ENCODE measurements at places on chromosomes 16 and 17. TPM values are rescaled to one million over a fixed set of nuclear protein-coding genes. Genes with fewer than 3 reads are reported as not detected.

Gene KRT33B
- total RNA-seq = not detected

Gene RECQL5
- total RNA-seq = 13.3 TPM

Gene EFNB3
- total RNA-seq = 0.47 TPM

Gene ZNF747
- total RNA-seq = 10.9 TPM

Gene ORC6
- total RNA-seq = 2.1 TPM

Gene RHBDF1
- total RNA-seq = 19.3 TPM

Gene MFSD11
- 28.8 TPM for total RNA-seq

Gene TBC1D28
- not detected for total RNA-seq

Gene GNAO1
- total RNA-seq = 1.4 TPM

Gene FAM20A
- total RNA-seq = 55.8 TPM

Gene TPSG1
- total RNA-seq = not detected

Gene BCL6B
- total RNA-seq = 7.7 TPM

Gene NPIPB9
- 10.9 TPM for total RNA-seq

Gene ERBB2
- total RNA-seq = 17.1 TPM

Gene ALOX15
- total RNA-seq = 379 TPM

Gene TNFRSF17
- 1.2 TPM for total RNA-seq

Gene CLDN9
- not detected for total RNA-seq

Gene TGFB1I1
- total RNA-seq = 21.4 TPM

Gene CCDC144A
- 1.1 TPM for total RNA-seq

Gene GINS2
- total RNA-seq = not detected
